Activated CD4-positive, alpha-beta T cell treated with anti-CD3 and anti-CD28 coated beads, Interleukin-2, amount 50 U/mL, for 4 hours (primary cell): ENCODE measurements at places on chromosomes 1 and 21.

GRCh38 chr1:244945109-244945671 is 80.8 kb upstream of the HNRNPU start:
- no peak for DNase-seq

DNA sequence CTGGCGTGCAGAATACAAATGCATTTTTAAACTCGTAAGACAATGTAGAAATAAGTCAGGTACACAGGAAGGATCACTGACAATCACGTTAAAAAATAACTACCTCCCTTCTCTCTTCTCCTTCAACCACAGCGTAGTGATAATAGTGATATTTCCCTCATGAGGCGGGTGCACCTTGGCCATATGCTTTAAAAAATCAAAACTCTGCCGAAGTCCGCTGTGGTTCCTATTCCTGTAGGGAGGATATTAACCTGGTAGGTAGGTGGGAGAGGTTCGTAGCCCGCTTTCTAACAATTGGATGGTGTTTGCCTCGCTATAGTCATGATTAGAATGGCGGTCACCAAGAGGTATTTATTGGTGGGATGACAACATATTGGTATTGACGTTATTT is 732 bp downstream of the GREM2 start:
- no peak for DNase-seq

DNA sequence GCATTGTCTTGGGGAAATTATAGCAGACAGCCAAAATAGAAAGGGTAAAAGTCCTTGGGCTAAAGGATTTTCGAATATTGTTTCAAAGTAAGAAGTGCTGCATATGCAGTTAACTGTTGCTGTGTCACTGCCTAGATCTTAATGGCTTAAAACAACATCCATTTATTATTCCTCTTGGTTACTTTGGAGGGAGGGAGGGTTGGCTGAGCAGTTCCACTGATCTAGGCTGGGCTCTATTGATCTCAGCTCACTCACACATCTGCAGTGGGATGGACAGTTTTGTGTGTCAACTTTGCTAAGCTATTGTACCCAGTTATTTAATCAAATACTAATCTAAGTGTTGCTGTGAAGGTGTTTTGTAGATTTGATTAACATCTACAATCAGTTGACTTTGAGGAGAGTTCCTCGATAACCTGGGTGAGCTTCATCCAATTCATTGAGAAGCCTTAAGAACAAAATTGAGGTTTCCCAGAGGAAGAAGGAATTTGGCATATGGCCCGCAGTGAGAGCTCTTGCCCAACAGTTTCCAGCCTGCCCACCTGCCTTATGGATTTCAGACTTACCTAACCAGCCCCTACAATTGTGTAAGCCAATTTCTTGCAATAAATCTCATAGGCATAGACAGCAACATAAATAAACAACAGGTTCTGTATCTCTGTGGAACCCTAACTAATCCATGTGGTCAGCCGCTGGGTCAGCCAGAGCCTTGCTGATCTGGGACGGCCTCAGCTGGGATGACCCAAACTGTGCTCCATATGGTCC is 187.3 kb downstream of the AK5 start:
- DNase-seq = no peak

- no peak for DNase-seq
Measured at GRCh38 chr1:64745181-64745985, 508 bp downstream of the RAVER2 start.

GRCh38 chr21:33866826-33867225 is 48.8 kb downstream of the ATP5PO start:
- no peak for DNase-seq

GRCh38 chr21:31293986-31294385 is 50.1 kb downstream of the TIAM1 start:
- DNase-seq = peak; percentile 52

DNA sequence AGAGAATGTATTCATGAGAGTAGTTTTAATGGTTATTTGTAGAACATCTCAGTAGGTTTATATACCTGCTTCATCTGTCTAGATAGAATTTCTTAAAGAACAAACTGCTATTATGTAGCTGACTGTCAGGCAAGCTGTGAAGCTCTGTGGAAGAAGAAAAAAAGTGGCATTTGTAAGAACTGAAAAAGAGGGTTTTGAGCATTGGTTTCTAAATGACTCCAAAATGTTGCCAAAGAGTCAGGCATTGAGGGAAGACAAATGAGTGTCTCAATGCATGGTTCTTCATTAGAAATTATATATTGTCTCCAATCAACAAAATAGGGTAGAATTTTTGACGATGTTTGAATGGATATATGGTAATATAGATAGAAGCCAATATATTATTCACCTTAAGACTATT is 1276.1 kb downstream of the KCNT2 start:
- DNase-seq = no peak

DNA sequence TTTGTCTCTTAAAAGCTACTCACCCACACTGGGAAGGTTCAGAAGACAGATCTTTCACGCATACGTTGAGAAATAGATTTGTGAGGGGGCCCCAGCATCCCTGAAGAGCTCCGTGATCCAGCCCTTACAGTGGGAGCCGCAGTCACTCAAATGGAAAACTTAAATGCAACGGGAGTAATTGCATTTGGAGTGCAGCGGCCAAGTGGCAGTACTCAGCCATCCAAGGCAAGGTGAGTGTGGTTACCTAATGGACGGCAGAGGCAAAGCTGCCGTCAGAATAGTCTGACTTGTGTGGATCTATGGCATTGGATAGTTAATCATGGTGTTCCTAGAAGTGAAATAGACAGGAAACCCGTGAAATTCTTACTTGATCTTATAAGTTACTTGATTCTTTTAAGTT is 5.1 kb downstream of the SPSB1 start:
- no peak for DNase-seq

GRCh38 chr1:116674011-116674531 is 6.5 kb upstream of the IGSF3 start:
- DNase-seq = no peak

GRCh38 chr1:228368801-228369607 is 37.6 kb downstream of the TRIM11 start:
- no peak for DNase-seq

- DNase-seq = no peak
Measured at GRCh38 chr1:235639226-235640205, 10.1 kb downstream of the GNG4 start.

DNA sequence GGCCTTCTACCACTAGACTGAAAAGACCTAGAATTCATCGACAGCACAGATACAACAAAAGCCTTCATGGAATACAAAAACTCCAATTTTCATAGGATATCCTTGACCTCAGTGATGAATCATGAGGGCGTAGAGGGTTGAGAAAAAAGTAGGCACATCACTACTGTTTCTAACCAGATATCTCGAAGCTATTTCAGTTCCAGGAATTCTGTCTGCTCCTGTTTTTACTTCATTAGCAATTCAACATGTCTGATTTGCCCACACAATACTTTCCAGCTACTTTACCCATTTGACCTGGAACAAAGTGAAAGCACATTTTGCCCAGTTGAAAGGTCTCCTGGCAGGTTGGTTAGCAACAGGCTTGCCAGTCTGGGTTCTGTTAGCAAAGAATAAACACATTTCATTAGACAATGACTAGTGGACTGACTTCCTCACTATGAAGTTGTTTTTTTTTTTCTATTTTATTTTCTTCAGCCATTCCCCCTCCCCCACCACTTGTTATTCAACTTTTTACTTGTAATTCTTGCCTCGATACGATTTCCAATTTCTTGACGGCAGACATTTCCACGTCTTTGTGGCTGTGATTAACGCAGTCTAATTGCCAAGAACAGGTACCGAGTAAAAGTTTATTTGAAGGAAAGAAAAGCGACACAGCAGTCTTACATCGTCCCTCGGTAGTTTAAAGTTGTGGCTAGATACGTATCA is 4.0 kb upstream of the ZBTB18 start:
- DNase-seq = peak; percentile 18

- no peak for DNase-seq
Measured at GRCh38 chr1:22104865-22105437, 37.9 kb downstream of the WNT4 start.

DNA sequence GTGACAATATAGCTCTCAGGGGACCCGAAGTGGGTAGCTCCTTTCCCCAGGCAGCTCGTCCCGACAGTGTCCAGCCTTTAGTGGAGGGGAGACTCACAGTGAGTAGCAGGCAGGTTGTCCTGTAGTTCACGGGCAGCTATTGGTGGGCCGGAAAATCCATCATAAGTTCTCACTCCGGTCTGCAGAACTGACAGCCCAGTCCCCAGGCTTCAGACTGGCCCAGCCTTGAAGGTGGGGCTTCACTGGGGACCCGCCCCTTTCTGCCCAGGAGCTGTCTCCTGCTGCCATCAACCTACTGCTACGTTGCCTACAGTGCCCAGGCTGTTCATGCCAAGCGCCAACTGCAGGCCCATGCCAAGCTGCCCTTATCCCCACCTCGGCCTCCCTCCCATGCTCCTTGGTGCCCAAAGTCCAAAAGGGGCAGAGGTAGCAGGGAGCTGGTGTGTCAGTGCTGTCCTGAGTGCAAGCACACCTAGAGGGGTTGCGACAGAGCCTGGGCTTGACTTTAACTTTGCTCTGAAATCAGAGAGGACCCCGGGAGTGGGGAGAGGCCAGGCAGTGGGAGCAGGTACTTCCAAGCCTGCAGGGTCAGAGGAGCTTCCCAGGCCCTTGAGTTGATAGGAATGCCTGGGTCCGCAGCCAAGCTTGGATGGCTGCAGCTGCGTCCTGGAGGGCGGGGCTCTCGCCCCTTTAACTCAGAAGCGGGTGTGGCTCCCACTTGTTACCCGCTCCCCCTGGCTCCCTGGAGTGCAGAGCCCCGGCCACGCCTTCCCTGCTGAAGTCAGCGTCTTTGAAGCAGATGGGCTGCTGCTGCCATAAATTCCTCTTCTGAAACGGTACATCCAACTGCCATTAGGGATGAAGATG is 1144.3 kb upstream of the NCAM2 start:
- DNase-seq = no peak

GRCh38 chr1:1832820-1833219 is 54.5 kb upstream of the NADK start:
- DNase-seq = no peak

DNA sequence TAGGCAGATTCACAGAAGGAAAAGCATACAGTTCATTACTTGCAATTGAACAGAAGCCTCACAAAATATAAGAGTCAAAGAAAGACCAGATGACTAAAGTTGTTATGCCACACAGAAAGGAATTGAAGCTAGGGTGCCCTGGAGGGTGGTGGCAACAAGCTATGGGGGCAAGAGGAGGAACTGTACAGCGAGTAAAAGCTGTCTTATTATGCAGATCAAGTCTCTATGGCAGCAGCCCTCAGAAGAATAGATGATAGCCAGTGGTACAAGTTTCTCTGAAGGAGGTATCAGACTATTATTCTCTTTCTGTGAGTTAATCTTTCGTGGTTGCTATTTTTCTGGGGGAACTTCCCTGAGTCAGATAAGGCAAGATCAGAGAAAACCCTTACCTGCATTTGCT is 72.2 kb downstream of the C21orf91 start:
- DNase-seq = no peak

DNA sequence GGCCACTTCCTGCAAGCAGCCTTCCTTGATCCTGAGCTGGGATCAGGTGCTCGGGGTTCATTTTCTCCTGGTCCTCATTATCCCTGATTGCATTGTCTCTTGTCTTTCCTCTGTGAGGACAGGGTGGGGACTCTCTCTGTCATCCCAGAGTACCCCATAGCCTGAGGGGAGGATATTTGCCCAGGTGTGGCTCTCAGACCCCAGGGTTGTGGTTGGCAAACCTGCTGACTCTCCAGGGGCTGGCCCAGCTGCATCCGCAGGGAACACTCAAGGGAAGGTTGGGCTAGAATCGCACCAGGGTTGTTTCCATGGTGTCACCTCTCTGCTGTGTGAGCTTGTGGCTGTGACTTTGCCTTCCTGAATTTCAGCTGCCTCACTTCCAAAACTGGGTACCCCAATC is 276.8 kb upstream of the C1orf174 start:
- no peak for DNase-seq

GRCh38 chr1:36761113-36761512 is 273.2 kb downstream of the GRIK3 start:
- DNase-seq = no peak

DNA sequence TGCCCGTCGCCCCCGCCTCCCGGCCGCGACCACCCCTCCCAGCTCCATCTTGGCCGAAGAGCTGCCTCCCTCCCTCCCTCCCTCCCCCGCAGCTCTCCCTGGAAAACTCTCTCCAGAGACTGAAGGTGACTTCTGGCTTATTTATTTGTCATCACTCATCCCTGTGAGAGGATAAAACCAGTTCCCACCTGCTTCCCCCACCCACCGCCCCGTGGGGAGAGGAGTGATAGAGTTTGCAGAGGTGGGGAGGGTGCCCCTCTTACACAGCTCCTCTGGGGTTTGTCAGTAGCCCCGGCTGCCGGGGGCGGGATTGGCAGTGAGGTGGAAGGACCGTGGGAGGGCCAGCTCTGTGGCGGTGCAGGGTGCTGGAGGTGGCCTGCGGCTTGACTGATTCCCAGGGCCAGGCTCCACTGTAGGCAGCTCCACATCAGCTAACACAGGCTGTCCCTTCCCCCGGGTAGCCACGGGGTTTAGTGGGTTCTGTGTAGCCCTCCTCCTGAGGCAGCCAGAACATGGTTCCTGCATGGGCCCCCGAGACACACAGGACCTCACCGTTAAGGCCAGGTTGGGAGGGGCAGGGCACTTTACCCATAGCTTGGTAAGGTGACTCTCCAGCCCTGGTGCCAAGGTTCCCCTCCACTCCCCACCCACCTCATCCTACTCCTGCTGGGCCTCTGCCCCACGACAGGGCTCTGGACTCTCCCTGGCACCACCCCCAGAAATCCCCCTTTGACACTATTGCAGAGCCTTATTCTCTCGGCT is 62.2 kb downstream of the ELK4 start:
- no peak for DNase-seq

DNA sequence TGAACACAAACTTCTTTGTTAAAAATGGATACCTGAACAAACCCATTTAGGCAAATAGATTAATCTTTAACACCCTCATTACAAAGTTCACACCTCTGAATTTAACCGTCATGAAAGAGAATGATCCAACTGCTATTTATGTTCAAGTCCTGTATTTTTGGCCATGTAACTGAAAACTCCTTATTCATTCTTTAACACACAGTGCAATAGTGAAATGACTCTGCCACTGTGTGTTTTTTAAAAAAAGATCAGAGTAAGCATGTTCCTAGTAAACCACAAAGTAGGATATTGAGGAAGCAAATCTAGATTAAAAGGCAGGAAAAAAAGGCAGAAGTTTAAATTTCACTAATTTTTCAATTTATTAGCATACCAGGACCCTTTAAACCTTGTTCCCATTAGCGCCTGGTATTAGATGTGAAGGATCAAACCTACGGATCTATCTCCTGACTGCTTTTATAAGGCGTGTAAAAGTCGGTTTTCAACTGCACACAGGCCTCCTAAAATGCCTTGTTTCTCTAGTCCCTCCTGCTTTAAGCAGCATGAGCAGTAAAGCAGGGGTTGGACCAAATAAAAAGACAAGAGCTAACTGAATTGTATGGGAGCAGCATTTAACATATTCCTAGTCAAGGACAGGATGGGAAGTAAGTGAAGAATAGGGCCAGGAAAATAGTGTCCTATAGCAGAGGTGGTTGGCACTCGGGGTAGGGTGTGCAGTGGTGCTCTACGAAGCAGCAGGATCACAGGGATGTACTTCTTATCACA is 33.4 kb downstream of the NUCKS1 start:
- DNase-seq = no peak

DNA sequence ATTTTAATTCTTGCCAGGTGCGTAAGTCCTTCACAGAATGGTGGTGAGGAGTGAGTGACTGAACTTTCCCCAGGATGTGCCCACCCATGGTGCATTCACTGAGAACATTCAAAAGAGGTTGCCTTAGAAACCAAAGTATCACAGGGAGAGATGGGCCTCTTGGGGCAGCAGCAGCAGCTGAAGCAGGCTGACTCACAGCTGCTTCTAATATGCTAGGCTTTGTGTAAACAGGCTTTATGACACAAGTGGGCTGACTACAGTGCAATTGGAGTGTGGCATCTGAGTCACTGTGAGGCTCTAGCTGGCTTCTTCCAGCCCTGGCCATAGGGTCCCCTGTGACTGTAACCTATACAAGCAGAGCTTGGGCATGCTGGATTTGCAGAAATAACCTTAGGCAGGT is 12.6 kb downstream of the PIGP start:
- no peak for DNase-seq
